ENCODE measurements at places on chromosomes 12 and 14. TPM values are rescaled to one million over a fixed set of nuclear protein-coding genes. Genes with fewer than 3 reads are reported as not detected.

ASIC1 gene
- 0.81 TPM for polyA plus RNA-seq

IFI27L2 gene
- polyA plus RNA-seq: 23.0 TPM

- DNase-seq: no peak
These were observed 1116.0 kb upstream of the TMEM132C start for GRCh38 chr12:127150956-127151355.

DNA sequence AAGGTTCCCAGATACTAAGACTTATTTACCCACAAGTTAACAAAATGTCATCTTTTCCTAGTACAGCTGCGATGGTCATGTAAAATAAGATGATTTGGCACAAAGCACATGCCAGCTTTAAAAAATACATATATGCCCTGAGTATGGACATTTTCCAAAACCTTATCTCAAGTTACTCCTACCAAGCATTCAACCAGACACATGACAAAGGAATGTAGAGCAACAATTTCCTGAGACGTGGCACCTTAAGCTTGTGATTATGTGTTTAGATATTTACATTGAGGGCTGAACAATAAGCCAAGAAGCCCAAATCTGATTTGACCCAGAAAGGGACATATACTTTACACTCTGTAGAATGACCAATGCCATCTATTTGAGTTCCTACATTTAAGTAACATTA lies 24.5 kb upstream of the OVCH1 start:
- no peak for DNase-seq

DNA sequence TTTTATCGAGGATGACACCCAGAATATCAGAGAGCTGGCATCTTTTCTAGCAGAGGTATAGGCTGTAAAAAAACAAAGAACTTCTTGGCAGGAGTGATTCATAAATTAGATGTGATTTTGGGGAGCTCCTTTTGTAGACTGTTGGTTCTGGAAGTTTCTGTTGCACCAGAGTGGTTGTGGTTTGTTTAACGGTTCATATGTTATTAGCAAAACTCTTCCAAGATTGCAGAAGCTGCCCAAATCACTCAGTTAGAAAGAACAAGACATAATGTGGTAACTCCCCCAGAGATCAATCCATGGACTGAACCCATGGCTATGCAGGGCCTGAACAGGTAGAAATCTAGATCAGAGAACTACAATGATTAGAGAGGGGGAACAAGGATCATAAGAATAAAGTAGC lies 6.7 kb upstream of the RNASE10 start:
- DNase-seq: no peak

DNA sequence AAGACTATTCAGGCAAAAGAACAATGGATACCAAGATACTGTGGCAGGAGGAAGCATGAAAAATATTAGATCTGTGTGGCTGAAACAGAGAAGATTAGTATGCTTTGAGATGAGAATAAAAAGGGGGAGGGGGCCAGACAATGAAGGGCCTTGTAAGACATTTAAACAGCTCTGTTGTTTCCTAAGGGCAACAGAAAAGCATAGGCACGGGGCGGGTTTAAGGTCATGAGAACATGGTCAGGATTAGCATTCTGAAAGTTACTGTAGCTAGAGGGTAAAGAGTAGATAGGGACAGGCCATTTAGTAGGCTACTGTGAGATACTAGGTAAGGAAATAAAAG lies 18.6 kb downstream of the INTS13 start:
- no peak for DNase-seq

GRCh38 chr14:33714527-33715226 lies 236.2 kb downstream of the EGLN3 start:
- DNase-seq: peak; percentile 25

DNA sequence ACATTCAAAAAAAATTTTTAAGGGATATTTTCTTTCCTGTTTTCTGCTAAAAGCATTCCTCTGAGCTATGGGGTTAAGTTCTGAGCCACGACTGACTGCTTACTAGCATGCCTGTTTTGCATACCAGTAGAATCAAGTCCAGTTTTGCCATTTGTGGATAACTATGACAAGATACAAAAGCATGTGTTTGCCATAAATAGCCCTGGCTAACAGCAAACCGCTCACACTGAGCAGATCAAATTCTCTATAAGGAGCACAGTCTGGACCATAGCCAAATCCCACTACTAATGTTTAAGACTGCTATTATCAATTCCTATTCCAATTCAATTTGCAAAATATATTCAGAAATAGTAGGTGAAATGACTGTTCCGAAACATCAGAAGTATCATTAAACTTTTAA lies 3.2 kb downstream of the CFL2 start:
- no peak for DNase-seq

- no peak for DNase-seq
These were observed 45.7 kb upstream of the PRPF39 start for GRCh38 chr14:45038256-45038655.

DNA sequence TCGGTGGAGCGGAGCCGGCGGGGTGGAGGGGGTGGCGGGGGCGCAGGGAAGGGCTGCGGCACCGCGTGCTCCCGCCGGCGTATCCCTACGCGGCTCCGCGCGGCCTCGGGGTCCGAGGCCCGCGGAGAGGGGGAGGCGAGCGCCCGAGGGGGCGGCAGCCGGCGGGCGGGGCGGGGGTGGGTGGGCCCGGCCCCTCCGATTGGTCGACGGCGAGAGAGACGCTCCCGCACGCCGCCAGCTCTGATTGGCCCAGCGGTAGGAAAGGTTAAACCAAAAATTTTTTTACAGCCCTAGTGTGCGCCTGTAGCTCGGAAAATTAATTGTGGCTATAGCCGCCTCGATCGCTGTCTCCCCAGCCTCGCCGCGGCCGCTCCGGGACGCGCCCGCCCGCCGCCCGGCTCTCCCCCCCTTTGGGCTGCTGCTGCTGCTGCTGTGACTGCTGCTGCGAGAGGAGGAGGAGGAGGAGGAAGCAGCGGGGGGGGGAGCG lies at the start of gene FOXG1:
Gene FOXG1 (plus strand): TSS at position 319 of the 487 bp plus-strand sequence. CDS start 493 bp downstream, outside the sequence.
- no peak for DNase-seq

DNA sequence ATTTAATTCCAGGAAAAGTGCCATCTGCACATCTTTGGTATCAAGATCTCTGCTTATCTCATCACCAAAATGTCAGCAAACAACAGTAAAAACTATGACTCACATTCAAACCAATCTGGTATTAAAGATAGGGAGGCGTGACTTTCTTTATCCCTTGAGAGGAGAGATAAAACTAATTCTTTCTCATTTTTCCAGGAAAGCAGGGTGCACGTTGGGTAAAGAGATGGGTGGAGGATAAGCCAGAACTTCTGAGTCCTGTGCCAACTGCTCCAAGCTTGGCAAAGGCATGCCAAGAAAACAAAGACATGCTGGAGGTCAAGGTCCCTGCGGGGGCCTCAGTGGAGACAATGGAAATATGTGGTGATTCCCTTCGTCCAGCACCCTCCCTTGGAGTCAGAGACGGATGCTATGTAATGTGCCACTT lies 225.8 kb upstream of the PLXNC1 start:
- no peak for DNase-seq

DNA sequence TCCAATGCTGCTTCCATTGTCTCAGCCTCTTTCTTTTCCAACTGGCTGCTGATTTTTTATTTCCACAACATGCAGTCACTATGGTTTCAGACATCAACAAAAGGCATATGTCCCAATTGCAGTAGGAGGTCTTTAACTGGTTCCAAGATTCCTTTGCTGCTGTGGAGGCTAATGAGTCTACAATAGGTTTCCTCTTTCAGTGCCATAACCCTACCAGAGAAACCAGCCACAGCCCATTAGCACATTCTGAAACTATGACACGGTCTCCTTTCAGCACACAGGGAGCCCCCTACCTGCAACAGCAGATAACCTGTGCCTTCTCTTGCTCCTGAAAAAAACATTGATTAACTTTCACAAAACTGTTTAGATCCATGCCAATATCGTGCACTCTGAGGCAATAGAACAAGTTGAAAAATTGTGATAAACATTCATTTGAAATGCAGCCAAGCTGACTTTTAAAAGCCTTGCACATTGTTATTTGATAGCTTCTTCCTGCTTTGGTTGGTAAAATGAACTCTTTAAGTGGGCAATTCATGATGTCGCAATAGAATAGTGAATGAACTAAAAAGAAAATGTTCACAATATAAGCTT lies 32.4 kb downstream of the PLEKHG7 start:
- no peak for DNase-seq

Measured in small intestine (tissue), 16 donors.